Pulmonary artery endothelial cell (primary cell): ENCODE measurements at places on chromosomes 7 and 10.

DNA sequence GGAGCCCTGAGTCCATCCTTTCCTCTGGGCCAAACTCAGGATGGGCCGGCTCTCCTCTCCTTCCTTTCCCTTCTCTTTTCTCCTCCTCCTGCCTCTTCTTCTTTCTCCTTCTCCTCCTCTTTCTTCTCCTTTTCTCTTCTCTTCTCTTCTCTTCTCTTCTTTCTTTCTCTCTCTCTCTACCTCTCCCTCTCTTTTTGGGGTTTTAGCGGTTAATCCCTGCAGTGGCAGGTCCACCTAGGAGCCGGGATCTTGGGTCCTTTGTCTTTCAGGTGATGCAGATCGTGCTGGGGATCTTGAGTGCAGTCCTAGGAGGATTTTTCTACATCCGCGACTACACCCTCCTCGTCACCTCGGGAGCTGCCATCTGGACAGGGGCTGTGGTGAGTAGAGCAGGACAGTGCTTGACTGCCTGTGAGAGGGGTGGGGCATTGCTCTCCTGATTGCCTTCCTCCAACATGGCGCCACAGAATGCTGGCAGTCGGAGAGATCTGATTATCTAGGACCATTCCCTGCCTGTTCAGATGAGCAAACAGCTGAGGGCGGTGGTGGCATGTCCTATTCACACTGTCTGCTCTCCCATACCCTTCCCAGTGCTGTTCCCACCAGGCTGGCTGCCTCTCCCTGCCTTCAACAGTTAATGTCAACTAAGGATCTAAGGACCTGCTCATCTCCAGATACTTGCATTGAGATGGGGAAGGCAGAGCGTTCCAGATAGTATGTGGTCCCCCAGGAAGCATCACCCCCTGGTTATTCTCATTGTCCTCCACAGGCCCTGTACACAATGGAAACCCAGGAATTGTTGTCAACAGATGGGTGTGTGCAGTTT, 1.6 kb downstream of the TMEM176A start:
- DNase-seq = no peak

DNA sequence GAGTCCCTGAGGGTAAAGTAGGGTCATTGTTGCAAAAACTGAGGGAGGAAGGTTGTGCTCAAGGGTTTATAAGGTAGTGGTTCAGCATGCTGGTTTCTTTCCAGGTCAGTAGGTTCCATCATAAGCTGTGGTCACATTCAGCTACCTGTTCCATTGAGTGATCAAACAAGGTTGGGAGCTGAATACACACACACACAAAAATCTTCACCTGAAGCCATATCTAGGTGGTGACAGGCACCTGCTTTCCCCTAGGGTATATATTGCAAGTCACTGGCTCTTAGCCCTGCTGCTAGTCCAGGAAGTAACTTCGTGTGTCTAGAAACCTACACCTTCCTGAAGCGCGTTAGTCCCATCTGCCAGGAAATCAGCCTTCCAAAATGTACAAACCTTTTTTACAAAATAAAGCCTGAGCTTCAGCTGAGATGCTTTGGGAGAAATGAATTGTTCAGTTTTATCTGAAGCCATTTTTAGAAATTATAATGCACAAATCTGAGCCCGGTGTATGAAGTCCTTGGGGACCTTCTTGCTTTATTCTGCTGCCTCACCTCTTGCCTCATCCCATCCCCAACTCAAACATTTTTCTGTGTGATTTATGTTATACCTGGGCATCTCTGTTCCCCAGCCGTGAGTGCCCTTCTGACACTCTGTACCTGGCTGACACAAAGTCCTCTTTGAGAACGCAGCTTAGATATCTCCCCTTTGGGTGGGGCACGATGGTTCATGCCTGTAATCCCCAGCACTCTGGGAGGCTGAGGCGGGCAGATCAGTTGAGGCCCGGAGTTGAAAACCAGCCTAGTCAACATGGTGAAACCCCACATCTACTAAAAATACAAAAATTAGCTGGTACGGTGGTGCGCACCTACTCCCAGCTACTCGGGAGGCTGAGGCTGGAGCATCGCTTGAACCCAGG, 10.6 kb upstream of the LAMTOR4 start:
- no peak for DNase-seq

DNA sequence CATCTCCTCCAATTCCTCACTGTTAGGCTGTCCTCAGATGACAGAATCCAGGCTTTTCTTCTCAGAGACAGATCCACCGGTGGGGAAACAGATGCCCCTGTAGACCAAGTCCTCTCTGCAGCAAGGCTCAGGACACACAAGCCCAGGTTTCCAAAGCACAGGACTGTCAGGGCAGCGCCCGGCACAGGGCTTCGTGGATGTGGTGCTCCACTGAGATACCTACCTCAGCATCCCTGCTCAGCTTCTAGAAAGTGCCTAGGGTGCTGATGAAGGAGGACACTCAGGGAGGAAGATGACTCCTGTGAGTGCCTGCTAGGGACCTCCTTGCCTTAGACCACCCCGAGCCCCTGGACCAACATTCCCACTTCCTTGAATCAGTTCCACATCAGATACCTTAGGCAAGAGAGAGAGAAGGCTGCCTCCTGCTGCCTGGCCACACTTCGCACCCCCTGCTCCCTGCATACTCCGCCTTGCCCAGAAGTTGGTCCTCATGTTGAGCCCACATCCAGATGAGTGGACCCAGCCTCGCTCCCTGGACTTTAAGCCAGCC, 8.9 kb upstream of the RBP3 start:
- no peak for DNase-seq

DNA sequence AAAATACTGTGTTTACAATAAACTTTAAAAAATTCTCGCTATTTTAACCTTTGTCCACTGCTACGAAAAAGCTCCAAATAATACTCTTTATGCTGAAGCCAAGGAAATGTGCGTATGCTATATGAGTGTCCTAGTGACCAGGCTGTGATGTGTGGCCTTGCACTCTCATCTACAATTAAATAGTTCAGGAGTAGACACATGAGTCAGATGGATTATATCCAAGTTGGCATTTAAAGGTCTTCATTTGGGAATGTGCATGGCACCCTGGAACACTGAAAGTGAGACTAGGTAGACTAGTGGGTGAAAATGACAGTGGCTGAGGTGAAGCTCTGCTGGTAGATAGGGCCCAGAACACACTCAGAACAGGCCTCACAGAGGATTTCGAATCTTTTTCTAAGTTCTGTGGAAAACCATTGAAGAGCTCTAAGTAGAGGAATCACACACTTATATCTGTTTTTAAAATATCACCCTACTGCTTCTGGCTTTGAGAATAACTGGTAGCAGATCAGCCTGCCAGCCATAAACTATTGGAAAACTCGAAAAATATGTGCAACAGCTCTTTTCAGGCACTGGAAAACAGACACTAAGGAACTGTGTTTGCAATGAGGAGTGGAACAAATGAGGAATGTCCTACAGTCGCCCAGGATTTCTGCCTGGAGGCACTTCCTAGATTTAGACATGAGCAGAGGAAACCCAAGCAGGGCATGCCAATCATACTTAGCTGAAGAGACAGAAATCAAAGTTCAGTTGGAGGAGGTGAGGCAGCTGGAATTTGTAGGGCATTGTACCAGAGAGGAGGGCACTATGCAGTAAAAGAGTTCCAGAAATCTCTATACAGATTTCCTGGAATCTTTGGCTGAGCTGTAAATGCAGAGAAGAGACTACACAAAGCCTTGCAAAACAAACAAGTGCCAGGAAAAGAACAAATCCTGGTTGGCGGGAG, 603.8 kb upstream of the LRRTM3 start:
- DNase-seq = no peak

DNA sequence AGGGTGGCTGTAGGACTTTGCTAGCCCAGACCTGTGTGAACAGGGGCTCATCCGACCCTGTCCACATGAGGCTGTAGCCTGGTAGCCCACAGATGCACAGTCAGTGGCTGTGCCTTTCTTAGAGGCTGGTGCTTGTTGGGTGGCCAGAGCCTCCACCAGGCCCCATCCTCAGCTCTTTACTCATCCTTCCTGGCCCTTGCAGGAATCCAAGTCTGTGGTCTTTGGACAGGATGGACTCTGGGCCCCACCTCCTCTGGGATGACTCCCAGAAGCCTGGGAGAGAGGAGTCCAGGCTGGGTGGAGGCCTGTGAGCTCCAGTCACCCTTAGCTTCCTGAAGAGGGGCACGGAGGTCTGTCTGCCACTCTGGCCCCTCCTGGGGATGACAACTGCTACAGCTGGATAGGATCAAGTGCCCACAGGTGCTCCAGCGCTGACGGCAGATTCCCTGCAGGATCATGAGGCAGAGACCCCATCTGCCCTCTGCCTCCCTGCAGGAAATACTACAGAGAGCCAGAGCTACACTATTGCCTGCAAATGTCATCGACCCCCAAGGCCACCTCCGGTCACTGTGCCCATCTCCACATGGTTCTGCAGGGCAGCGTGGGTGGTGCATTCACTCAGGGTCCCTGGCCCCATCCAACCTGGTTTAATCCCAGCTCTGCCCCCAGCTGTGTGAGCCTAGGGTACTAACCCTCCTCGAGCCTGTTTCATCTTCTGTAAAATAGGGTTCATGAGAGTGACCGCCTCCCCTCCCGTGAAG, 114.5 kb downstream of the PTPN20 start:
- no peak for DNase-seq

GRCh38 chr7:22884911-22885788, 62.5 kb upstream of the TOMM7 start:
- DNase-seq = no peak

GRCh38 chr10:110434489-110435096, 63.1 kb upstream of the DUSP5 start:
- no peak for DNase-seq

DNA sequence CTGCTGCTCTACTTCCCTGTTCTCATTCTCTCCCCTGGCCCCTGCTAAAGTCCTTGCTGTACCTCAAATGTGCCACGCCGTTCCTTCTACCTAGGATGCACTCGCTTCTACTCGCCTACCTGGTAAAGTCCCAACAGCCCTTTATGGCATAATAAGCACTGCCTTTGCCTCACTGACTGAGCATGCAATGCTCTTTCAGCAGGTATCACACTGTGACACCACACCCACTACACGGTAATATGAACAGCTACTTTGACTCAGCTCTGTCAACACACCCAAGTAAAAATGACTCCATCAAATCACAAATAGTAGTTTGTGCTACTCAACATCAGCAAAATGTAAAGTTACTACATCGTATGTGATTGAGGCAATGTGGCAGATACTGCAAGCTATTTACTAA, 37.6 kb downstream of the FAM204A start:
- no peak for DNase-seq

- no peak for DNase-seq
These were observed 102.8 kb upstream of the CDK13 start for GRCh38 chr7:39847227-39847626.

DNA sequence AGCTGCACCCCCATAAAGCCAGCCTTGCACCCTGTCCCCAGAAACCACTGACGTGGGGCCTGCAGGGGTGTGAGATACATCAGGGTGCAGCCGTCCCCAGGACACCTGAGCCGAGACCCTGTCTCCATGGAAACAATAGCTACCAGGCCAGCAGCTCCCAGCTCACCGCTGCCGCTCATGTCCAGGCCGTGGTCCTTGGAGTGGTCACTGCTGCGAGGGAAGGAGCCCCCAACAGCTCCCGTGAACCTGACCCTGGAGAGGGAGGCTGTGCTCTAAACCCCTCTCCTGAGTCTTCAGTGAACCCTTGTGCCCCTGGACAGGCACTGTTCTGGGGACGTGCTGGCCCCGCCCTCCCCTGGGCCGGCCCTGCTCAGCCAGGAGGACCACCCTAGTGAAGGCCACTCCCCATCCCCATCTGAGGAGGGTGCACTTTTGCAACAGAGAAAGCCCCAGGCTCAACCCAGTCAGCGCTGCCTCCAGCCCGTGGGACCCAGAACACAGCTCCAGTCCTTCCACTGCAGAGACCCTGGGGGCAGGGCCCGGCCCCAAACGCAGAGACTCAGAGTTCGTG, 19.6 kb upstream of the INPP5A start:
- DNase-seq = no peak

GRCh38 chr7:28725911-28726310, 232.2 kb downstream of the TRIL start:
- no peak for DNase-seq

DNA sequence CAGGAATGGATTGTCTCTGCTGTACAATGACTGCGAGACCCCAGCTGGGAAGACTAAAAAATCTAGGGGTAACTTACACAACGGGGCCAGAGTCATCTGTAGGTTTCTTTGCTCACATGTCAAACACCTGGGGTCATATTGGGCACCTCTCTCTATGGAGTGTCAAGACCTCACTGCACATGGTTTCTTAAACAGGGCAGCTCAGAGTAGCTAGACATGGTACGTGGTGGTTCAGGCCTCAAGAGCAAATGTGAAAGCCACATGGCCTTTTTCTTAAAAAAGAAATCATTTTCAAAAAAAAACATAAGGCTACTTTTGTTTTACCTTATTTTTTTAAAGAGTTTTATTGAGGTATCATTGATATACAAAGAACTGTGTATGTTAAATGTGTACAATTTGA, 162.2 kb upstream of the ITGB1 start:
- no peak for DNase-seq

DNA sequence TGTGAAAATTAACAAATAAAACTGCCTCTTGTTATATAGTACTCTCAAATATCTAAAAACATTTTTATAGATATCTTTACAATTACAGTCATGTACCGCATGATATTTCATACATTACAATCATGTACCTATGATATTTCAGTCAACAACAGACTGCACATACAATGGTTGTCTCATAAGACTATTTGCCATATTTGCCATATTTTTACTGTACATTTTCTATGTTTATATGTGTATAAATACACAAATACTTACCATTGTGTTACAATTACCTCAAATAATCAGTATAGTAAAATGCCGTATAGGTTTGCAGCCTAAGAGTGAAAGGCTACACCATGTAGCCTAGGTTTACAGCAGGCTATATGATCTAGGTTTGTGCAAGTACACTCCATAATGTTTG, 336.0 kb upstream of the PCDH15 start:
- no peak for DNase-seq

DNA sequence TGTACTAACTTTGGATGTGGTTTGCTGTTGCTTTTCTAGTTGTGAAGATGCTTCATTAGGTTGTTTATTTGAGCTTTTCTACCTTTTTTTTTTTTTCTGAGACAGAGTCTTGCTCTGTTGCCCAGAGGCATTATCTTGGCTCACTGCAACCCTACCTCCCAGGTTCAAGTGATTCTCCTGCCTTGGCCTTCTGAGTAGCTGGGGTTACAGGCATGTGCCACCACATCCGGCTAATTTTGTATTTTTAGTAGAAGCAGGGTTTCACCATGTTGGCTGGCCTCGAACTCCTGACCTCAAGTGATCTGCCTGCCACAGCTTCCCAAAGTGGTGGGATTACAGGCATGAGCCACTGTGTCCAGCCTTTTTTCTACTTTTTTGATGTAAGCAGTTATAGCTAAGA, 93.7 kb downstream of the ADAM22 start:
- no peak for DNase-seq

- DNase-seq = no peak
These were observed 150.4 kb downstream of the MAD1L1 start for GRCh38 chr7:2082139-2082998.

DNA sequence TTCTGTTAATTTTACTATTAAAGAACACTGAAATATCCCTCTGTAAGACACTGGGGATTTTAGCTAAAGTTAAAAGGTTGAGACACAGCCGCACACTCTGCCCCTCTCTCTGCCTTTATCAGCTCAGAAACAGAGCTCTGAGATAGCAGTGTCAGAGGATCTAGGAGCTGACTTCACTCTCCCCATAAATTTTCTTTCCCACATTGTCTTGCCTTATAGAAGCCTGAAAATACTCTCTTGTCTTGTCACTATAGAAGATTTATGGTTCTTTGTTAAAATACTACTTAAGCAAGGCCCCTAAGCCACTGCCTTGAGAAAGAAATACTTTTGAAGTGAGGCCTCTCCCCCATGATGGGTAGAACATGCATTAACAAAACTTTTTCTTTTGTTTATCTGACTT, 105.7 kb upstream of the C10orf90 start:
- no peak for DNase-seq

- no peak for DNase-seq
These were observed 16.3 kb downstream of the ACSL5 start for GRCh38 chr10:112390125-112390703.
